ENCODE measurements at places on chromosomes 6 and 20.

GRCh38 chr6:159983641-159984080 is 14.8 kb downstream of the IGF2R start:
- no peak for DNase-seq

GRCh38 chr6:100612094-100612493 is 147.4 kb upstream of the SIM1 start:
- no peak for DNase-seq

- DNase-seq = no peak
Observed at GRCh38 chr6:160004419-160005175, 35.7 kb downstream of the IGF2R start.

DNA sequence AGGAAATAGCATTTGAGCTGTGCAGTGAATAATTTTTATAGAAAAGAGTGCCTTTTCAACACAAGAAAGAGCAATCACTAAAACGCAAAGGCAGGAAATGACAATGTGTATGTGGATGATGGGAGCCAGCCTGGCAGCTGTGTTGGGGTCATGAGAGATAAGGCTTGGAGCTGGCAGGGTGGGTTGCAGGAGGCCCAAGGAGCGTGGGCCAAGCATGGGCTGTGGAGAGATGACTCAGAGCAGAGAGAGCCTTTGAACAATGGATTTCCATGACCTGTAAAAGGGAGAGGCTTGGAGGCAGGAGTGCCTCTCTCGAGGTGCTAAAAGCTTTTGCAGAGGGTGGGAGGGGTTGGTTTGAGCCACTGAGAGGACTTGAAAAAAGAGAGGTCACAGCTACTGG is 6.6 kb upstream of the TBC1D7 start:
- DNase-seq = no peak

- no peak for DNase-seq
Observed at GRCh38 chr20:50089787-50090177, 23.2 kb downstream of the UBE2V1 start.
